Erythroblast (primary cell): ENCODE measurements at places on chromosomes 3 and 15.
A peak's percentile ranks its signal among the peaks of the same experiment; 100 is the strongest.

DNA sequence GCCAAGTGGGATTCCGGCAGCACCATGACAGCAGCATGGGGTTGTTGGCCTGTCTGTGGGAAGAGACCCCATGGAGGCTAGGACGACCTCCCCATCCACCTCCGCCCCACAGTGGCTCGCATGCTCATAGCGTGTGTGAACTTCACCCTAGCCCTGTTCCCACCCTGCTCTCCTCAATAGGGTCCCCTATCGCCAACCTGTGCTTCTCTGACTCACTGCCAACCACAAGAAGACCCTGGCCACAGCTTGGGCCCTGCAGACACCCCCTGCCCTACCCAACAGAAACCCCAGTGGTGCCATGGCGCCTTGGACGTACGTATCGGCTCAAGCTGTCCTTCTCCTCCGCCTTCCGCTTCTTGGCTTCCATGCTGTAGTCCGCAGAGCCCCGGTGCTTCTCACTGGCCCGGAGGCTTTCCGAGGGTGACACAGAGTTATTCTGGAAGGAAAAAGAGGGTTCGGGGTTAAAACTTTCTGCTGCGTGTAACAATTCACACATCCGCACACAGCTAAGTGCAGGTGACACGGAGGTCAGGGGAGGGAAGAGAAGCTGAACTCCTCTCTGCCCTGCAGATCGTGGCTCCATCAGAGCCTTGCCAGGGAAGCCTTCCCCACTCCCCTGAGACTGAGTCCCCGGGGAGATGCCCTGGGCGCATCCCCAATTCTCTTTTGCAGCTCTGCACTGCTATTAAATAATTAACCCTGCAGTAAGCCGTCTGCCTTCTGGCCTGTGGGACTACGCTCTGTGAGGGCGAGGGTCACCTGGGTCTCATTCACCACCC, 37.3 kb downstream of the TLE3 start:
- no peak for DNase-seq

GRCh38 chr15:83094583-83094982, 12.9 kb upstream of the TM6SF1 start:
- no peak for DNase-seq

GRCh38 chr15:33066584-33066983, 127.9 kb downstream of the FMN1 start:
- DNase-seq: no peak

DNA sequence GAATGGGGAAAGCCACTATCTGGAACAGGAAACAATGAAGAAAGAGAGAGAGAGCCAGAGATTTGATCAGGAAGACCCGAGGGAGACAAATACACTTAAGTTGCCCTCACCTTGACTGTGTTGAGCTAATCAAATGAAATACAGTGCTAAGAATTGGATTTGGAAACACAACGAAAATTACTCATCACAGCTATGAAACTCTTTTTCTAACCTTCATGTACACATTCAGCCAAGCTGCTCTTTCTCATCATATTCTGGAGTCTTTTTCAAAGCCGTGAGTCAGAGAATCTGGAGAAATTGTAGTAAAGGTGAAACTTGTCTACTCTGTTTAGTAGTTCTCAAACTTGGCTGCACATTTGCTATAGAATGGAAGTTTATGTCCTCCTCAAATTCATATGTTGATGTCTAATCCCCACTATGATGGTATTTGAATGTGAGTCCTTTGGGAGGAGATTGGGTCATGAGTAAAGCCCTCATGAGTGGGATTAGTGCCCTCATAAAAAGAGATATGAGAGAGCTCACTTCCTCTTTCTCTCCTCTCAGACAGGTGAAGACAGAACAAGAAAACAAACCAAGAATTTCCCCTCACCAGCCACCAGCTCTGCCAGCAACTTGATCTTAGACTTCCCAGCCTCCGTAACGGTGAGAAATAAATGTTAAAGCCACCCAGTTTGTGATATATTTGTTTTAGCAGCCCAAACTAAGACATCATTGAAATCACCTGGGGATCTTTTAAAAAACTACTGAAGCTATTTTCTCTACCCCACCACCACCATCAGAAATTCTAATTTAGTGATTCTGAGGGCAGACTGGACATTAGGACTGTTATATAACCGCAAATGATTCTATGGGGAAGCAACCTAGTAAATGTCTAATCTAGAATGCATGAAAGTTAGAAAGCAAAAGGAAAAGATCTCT, 143.6 kb upstream of the GRM7 start:
- DNase-seq: no peak

GRCh38 chr15:91411586-91411985, 311.5 kb downstream of the SV2B start:
- no peak for DNase-seq

DNA sequence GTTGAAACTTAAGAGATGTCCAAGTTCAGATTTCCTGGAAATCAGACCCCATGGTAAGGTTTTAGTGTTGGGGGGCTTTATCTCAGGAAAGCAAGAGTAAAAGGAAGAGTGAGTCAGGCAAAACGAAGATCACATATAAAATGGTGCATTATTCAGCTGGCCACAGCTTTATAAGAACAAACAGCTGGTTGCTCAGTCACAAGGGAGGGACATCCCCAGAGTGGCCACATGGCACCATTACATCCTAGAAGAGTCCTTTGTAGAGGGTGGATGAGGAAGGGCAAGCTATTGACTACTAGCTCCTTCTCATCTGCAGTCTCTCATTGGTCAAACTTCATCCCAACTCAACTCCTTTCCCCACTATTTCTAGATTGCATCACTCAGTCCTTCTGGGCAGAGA, 68.3 kb upstream of the COL8A1 start:
- DNase-seq: no peak

DNA sequence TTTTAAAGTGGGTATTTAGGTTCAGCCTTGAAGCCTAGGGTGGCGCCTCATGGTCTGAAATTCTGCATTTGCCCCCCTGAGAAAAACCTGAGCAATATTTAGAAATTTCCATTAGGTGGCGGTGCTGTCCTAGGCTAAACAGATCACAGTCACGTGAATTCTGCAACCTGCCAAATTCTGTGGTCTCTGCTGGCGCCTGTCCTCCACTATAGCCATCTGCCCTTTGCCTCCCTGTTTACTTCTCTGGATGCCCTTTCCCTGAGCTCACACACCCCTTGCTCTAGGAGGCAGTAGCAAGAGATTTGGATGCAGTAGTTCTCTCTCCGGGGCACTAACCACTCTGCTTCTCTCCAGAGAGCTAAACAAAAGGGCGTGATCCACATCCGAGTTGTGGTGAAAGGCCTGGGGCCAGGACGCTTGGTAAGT, 9.1 kb downstream of the MRPS11 start:
- peak; percentile 75 for DNase-seq

GRCh38 chr3:96831175-96831574, 16.8 kb downstream of the EPHA6 start:
- no peak for DNase-seq

GRCh38 chr15:52745326-52746161, 44.6 kb downstream of the ONECUT1 start:
- no peak for DNase-seq

DNA sequence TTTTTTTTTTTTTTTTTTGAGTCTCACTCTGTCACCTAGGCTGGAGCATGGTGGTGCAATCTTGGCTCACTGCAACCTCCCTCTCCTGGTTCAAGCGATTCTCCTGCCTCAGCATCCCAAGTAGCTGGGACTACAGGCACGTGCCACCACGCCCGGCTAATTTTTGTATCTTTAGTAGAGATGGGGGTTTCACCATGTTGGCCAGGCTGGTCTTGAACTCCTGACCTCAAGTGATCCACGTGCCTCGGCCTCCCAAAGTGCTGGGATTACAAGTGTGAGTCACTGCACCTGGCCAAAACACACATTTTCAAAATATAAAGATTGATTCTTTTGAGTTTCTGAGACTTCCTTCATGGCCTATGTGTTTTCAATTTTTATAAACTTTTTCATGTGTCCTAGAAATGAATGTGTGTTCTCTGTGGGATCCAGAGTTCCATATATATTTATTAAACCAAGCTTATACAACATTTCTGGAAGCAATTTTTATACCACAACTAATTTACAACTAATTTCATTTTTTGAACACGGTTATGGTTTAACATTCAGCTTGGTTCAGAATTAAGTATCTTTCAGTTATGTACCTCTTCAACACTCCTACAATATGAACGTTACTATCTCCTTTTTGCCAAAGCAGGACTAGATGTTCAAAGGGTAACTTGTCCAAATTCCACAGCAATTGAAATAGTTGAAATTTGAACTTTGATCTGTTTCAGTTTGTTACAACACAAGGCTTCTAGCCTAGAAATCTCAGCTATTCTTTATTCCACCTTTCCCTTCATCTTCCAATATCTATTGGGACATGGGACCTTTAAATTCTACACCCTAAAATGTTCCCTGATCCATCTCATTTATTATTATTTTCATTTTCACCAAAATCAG, 1.5 kb downstream of the ACAD11 start:
- DNase-seq: no peak

- no peak for DNase-seq
These were observed 375 bp downstream of the CLCN2 start for GRCh38 chr3:184360929-184361531.

GRCh38 chr3:168081171-168081771, 14.5 kb downstream of the GOLIM4 start:
- no peak for DNase-seq

- no peak for DNase-seq
These were observed 164.1 kb downstream of the ARRDC4 start for GRCh38 chr15:98124581-98124980.

GRCh38 chr15:76239786-76240185, 71.5 kb downstream of the ETFA start:
- DNase-seq: no peak

GRCh38 chr3:4866866-4867265, 112.4 kb upstream of the BHLHE40 start:
- no peak for DNase-seq

- DNase-seq: no peak
These were observed 93.7 kb upstream of the RBMS3 start for GRCh38 chr3:29186982-29187725.

GRCh38 chr3:52202384-52203077, 4.6 kb downstream of the ALAS1 start:
- no peak for DNase-seq
